ENCODE measurements at places on chromosomes 12 and 14. TPM values are rescaled to one million over a fixed set of nuclear protein-coding genes. Genes with fewer than 3 reads are reported as not detected.

RDH16 gene
- 5.6 TPM for total RNA-seq

SERPINA10 gene
- total RNA-seq = not detected

P3H3 gene
- total RNA-seq = 62.2 TPM

CHGA gene
- 0.32 TPM for total RNA-seq

GLS2 gene
- not detected for total RNA-seq

CCDC177 gene
- not detected for total RNA-seq

SYT1 gene
- total RNA-seq = 0.64 TPM

AKAP5 gene
- total RNA-seq = 0.11 TPM

GRCh38 chr12:131002216-131002631, 48.5 kb downstream of the ADGRD1 start:
- DNase-seq = no peak

- no peak for DNase-seq
These were observed 297.6 kb downstream of the TMEM132D start for GRCh38 chr12:129606239-129606638.

GRCh38 chr14:49971156-49972130, 78.6 kb downstream of the ARF6 start:
- no peak for DNase-seq

DNA sequence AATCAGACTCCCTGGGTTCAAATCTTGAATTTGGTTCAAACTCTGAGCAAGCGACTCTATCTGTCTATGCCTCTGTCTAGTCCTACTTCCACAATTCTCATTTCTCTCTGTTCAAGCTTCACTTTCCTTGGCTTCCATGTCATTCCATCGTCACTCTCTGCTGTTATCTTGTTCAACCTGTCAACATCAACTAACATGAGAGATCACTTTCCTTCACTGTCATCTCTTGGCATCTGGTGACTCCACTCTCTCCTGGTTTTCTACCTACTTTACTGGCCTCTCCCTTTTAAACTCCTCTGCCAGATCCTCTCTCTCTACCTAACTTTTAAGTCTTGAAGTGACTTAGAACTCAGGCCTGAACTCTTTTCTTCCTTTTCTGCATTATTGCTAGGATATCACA, 240.2 kb downstream of the BCAT1 start:
- DNase-seq = no peak

DNA sequence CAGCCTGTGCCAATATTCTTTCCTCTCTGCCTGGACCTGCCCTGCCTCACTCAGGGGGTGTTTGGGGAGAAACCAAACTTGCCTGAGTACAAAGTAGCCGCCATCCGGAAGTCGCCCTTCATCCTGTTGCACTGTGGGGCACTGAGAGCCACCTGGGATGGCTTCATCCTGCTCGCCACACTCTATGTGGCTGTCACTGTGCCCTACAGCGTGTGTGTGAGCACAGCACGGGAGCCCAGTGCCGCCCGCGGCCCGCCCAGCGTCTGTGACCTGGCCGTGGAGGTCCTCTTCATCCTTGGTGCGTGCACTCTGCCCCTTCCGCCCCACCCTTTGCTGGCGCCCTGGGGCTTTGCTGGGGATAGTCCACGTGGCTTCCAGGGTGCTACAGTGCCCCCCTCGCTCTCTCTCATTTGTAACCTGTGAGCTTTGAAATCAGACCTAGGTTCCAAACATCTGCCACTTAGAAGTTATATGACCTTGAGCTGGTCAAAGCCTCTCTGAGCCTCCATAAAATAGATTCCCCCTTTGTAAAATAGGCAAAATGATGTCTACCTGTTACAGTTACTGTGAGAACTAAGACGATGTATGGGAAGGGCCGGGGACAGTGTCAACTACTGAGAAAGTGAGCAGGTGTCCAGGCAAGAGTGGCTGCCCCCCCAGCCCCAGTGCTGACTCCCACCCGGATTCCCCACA, 4.5 kb downstream of the KCNH3 start:
- DNase-seq = no peak

DNA sequence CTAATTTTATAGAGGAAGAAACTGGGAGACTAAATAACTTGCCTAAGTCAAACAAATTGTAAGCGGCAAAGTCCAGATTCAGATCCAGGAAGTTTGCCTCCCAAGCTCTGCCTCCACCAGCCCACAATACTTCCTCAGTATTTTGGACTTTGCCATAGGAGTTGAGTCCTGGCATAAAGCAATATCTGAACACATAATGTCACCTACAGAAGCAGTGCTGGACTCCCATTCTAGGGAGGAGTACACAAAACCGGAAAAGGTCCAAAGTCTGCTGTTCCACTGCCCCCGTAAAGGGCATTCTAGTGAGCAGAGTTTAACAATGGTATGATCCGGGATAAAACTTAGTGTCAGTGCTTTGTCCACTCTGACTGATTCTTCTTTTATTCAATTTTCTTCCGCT, 340.5 kb downstream of the FUT8 start:
- DNase-seq = no peak

DNA sequence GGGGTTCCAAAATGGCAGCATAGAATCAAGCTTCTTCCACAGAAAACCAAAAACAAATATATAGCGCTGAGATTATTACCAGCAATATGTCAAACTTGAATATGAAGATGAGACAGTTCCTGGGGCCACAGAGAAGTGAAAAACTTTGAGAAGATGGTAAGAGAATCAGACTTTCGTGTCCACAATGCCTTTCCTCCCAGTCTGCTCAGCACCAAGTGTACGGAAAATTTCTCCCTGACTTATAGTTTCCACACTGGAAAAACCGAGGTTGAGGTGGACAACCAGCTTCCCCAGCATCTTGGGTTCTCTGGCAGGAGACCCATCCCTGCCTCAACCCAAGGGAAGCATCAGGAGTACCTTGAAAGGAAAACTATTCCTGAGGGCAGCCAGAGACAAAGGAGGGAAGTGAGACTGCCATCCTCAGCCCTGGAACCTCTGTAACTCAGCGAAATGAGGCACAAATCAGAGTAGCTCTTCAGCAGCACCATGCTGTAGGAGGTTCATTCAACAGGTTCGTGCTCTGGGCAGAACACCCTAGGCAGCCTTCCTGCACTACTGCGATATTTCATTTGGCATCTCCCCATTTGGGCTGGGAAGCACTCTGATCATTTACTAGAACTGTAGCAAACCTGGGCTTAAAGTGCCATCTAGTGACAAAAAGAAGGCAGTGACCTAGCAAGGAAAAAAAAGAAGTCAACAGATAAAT, 52.4 kb upstream of the CAPRIN2 start:
- no peak for DNase-seq

DNA sequence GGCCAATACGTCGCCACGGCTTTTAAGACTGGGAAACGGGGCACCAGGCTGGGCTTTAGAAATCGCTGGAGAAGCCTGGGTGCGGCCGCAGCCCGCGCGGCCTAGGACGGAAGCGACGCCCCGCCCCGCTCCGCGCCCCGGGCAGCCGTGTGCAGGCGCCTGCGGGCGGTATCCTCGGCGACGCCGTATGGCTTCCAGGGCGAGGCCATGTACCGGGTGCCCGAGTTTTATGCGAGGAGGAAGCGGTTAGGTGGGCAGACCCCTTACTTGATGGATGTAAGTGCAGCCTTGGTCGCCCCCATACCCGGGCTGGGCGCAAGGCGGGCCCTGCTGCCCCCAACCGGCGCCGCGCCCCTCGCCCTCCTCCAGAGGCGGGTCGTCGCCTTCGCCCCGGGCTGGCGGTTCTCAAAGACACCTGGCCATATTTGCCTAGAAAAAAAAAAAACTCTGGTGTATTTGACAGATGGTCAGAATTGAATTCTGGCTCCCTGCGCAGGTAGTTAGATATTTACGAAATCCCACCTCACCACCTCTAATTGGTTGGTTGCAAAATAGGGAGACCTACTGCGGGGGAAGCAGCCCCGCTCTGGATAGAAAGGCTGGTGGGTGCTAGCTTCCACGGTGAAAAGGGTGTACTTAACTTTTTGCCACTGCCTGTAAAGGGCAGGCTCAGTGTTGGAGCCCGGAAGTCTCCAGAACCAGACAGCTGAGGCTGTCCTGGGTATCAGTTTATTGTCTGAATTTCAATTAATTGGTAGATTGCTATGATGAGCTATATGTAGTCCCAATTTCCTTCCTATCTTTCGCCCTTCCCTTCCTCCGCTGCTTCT, at the start of gene PPP1R36:
Gene PPP1R36, plus strand, starts transcription at position 171 of the 830 bp plus-strand sequence. Its CDS starts 37 bp downstream, at position 208.
- no peak for DNase-seq

DNA sequence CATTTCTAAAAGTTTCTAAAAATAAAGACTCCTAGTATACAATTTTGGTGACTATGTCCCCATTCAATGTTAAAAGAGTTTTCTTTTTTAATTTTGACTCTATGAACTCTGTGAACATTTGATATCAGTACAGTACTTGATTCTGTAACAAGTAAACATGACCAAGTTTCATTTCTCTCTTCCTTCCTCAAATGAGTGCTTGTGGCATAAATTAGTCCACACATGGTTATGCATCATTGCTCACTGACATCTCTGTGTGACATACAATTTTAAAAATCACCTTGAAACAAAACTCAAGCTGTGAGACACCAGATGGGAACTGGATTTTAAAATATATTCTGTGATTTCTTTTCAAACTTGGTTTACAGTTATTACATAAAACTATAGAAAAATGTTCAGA, 253.9 kb upstream of the MDGA2 start:
- DNase-seq = no peak

DNA sequence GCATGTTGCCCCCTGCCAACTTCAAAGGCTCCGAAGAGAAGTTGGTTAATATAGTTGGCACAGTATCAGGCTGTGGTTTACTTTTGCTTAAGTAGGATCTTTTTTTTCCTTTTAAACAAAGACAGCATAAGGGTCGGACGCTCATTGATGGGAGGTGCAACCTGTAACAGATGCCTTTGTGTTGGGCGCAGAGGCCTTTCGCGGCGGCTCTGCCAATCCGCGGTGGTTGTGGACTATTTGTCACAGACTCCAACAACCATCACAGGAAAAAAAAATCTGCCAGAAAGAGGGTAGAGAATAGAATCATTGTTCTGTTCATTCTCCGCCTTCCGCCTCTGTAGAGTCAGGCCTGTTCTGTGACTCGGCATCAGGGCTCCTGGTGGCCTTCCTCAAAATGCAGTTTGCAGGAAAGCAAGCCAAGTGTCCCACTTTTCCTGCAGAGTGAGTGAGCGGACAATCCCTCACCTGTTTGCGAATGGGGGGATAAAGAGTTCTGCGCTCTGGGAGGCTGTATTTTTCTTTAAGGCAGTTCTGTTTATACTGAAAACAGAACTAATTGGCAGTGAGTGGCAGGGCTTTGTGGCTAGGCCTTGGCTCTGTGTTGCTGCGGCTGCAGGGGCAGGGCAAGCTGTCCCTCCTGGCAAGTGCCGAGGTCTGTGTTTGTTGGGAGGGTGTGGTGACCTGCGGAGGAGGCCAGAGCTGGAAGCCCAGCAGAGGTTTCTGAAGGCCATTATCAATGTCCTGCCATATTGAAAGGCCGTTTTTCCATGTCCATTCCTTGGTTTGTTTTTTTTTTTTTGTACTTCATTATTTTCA, 83.0 kb upstream of the PIWIL1 start:
- no peak for DNase-seq

- no peak for DNase-seq
These were observed 76.7 kb downstream of the TBK1 start for GRCh38 chr12:64528616-64529015.

GRCh38 chr12:106673141-106673540, 90.3 kb downstream of the RFX4 start:
- no peak for DNase-seq

GRCh38 chr14:35362450-35362849, 42.1 kb downstream of the NFKBIA start:
- no peak for DNase-seq

DNA sequence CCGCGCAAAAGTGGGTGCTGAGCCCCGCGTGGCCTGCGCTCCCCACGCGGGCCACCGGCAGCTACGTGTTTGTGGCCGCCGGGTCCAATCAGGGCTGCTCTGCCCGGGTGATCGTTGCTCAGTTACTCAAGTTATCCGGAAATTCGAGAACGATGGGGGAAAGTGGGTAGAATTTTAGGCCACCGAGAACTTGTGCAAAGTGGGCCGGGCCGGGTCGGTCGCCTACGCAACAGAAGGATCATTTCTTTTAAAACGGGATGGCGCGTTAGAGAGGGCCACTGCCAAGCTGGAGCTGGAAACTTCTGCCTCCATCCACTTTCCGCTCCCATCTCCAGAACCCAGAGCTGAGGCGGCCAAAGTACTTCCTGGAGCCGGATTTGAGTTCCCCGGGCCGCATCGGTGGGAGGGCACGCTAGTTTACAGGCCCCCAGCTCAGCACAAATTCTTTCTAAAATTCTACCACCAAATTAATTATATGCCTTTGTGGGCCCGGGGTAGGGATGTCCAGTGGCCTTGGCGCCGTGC, 3.5 kb downstream of the RFX4 start:
- no peak for DNase-seq

DNA sequence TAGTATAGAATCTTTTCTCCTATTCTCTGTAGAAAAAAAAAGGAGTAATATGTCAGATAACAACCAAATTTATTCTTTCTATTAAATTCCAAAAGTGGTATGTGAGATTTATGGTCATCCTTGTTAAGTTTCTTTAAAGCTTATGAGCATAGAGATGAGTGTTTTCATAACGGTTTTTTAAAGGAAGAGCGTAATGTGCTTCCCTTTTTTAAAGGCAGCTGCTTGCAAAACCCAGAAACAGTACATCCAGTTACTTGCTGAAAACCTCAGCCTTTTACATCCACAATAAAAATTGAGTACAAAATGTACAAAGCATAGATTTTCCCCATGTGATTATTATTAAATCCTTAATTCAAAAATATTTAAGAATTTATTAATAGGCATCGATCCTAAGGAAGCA, 53.6 kb upstream of the CD163 start:
- DNase-seq = no peak

DNA sequence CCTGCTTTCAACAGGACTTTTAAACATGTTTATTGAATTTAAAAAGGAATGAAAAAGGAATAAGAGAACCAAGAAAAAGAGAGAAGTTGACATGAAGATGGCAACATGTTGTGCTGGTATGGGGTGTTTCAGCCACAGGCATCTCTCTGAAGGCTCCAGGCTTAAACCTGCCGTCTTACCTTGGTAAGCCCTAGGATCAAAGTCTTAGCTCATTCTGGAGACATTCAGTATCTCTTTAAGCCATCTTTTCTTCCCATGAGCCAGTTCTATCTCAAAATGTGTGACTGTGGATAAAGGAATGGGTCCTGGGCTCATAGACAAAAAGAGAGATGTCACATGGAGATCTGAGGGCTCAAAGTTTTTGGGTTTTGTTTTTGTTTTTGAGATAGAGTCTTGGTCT, 1.6 kb upstream of the TFCP2 start:
- no peak for DNase-seq

GRCh38 chr12:113061061-113061694, 4.6 kb downstream of the DTX1 start:
- DNase-seq = no peak

DNA sequence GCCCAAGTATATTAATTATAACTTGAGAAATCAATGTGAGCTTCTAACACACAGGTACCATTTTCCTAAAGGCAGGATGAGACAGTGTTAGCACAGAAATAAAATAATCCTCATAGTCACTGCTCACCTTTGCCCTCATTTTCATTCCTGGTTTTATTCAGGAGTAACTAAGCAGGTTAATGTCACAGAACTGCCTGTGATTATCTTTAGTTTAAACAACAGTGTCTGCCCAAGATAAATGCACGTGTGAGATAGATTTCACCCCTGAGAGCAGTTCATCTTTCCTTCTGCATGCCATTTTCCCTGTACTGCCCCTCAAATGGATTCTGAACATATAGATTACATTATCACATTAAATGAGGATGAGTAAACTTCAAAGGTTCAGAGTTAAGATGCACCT, 250.7 kb downstream of the RMST start:
- DNase-seq = no peak

All from ascending aorta (tissue), 2 donors.